ENCODE measurements at places on chromosomes 12 and 14.

GRCh38 chr12:100151769-100152168, 9.1 kb upstream of the BLTP3B start:
- DNase-seq, result no peak

GRCh38 chr14:91464615-91465205, 45.4 kb downstream of the PPP4R3A start:
- no peak for DNase-seq

GRCh38 chr14:50823762-50824636, 7.0 kb downstream of the NIN start:
- DNase-seq, result no peak

DNA sequence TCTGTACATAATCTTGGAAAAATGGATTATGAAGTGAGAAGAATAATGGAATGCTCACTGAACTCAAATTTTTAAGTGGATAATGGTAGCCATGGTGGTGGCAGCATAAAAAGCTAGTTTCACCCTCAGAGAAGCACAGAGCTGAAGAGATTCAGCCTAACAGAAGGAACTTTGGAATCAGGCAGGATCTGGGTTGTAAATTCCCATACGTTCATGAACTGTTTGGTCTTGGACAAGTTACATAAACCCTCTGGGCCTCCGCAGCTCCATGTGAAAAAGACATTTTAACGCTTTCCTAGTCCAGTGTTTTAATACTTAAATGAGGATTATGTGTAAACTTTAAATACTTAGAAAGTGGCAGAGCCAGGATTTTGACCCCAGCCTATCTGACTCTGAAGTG, 26.6 kb downstream of the JKAMP start:
- DNase-seq, result no peak

GRCh38 chr14:74394549-74394948, 31.5 kb downstream of the SYNDIG1L start:
- DNase-seq, result no peak

GRCh38 chr14:93980456-93981201, 4.3 kb upstream of the ASB2 start:
- DNase-seq, result peak; percentile 48

GRCh38 chr12:54522243-54522642, 24.7 kb downstream of the NCKAP1L start:
- DNase-seq, result no peak

GRCh38 chr12:40957417-40957816, 230.7 kb upstream of the PDZRN4 start:
- DNase-seq, result no peak

All from fibroblast of skin of back (primary cell).